Astrocyte of the spinal cord (primary cell): ENCODE measurements at places on chromosomes 2 and 18.

DNA sequence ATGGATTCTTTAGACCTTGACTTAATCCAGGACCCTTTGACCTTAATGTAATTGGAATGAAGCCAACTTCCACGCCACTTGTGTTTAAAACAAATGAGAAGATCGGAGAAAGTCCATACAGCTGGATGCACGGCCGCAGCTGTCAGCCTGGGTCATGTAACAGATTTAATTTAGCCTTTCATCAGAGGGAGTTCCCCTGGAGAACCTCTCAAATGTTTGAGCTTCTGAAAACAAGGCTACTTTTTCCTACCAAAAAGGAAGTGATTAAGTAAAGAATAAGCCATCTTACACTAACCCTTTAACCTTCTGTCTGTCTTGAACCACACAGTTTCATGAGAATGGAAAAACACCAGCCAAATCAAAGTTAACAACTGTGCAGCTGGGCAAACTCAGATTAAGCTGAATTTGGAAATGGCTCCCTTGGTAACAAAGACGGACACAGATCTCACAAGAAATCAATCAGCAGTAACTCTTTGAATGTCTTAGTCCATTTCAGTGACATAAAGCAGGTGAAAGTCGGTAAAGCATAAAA, 103.6 kb downstream of the DOCK10 start:
- peak; percentile 84 for DNase-seq

DNA sequence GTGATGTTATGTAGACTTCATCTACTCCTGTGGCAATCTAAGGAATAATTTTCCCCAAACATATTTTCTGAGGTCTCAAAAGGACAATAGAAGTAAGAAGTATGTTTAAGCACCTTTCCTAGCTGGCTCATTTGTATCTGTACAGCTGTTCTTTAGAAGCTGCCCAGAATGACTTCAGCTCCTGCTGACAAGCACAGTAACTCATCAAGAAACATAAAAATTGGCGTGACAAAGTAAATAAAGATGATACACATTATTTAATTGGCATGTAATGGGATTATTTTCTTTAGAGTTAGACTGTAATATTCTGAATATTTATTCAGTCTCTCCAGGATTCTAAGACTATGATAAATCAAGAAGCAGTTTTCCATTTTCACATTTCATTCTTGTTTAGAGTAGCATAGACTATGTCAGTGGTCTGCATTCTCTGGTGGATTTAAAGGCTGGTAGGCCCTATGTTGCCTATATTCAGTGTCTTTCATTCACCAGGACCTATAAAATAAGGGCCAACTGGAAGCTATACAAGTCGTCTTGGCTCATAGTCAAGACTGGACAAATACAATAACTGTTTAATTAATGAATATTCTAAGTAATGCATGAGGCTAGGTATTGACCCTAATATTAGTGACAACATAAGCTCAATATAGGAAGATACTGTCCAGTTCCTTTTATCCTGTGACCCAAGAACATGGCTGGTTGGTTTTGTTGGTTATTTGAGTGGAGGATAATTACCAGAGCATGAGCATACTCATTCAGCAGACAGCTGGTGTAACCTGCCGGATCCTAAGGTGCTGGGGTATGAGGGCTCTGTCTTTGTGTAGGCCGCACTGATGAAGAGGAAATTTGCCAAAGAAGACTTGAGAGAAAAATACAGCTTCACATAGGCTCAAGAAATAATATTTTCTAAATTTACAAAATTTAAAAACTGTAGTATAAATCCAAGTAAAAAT, 107.0 kb downstream of the PDE1A start:
- DNase-seq, result peak; percentile 47

GRCh38 chr2:177753682-177754491, 318.7 kb downstream of the PDE11A start:
- peak; percentile 90 for DNase-seq

- no peak for DNase-seq
Measured at GRCh38 chr2:430291-431040, 142.6 kb upstream of the ALKAL2 start.

GRCh38 chr2:198571393-198571792, 767.0 kb downstream of the PLCL1 start:
- DNase-seq, result no peak

DNA sequence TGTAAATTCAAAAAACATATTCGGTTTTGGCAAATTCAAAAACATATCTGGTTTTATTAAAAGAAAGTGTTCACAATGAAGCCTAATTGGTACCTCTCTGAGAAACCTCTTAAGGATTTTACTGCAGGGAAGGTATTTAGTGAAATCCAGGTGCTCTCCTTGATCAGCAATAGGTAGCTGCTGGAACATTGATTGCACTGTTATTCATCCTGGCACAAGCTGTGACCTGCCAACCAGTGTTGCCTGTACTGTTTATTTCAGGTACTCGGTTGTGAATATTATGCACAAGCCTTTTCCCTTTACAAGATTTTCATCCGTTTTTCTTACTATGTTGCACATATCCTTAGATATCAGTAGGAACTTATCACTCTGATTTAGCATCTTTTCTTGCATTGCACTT, 155.8 kb upstream of the ZEB2 start:
- no peak for DNase-seq
